Bronchial epithelial cell (primary cell): ENCODE measurements at places on chromosomes 11 and 22.

GRCh38 chr11:57566005-57566904, 1.2 kb downstream of the UBE2L6 start:
- peak; percentile 15 for DNase-seq

DNA sequence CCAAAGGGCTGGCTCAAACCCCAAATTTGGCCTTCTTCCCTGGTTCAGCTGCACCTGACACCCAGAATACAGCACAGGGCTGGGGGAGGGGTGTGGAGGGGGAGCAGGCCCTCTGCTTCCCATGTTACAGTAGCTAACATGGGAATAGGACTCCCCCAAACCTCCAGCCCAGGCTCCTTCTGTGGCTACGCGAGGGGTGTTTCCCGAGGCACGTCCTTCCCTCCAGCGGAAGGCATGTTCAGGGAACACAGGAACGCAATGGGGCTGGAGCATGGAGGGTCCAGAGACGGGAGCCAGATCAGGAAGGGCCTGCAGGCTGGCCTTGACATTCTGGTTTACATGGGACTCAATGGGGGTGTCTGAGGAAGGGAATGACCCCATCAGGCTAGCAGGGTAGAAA, 11.8 kb upstream of the IGLL1 start:
- no peak for DNase-seq

- DNase-seq = no peak
These were observed 6.0 kb downstream of the SCARF2 start for GRCh38 chr22:20431511-20432192.

GRCh38 chr11:7268758-7269157, 17.1 kb downstream of the SYT9 start:
- no peak for DNase-seq

DNA sequence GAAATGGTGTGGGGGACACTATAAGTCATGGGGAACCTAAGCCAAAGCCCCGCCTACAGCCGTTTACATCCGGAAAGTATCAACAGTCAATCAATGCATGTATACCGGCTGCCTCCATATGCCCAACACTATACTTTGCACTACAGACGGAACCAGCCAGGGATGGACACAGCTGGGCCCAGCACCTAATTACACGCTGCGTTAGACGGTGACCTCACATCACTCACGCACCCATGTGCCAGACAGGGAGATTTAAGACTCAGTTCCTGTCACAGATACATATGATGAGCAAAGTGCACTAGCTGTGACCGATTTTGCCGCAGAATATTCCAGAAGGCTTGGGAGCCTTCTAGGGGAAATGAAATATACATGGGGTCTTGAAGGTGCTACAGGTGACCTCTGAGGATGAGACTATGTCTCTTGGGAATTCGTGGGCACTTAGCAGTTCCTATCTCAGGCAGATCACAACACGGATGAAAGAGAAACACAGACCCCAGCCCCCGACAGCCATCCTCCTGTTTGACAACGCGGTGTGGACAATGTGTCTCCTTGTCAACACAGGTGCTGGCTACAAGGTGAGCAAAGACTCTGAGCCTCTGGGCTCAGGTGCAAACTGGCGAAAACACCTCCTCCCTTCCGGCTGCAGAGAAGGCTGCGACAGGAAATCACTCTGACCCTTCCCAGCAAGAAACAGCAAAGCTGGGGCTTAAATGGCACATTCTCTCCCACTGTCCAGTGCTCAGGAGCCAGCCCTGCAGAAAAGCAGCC, 8.0 kb downstream of the AHNAK start:
- no peak for DNase-seq

DNA sequence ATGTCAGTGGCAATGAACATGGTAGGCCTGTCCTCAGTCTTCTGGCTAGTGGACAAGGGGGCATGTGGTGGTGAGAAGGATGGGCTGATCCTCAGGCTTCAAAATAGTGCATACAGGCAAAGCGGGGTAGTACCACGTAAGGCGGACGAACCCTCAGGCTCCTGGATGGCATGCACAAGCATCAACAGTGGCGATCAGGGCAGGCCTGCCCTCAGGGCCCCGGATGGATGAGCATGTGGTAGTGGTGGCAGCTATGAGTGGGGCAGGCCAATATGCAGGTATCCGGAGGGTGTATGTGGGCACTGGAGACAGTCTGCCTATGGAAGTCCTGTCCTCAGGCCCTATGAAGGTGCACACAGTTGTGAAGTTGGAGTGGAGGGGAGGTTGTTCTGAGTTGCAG, 163.8 kb downstream of the GUCY1A2 start:
- no peak for DNase-seq

DNA sequence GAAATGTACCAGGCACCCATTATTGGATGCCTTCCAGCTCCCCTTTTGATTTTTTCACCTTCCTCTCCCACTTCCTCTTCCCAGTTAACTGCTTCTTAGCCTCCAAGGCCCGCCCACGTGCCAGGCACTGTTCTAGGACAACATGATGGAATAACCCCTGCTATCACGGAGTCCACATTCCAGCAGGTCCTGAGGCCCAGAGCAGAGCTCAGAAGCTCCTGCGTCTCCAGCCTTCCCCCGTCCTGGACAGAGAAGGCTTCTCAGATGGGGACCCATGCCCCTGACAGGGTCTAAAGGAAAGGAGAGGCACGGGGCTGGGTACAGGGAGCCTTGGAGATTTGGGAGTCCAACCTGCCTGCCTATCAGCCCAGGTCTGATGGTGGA, 29.1 kb downstream of the TRIM29 start:
- peak; percentile 43 for DNase-seq

GRCh38 chr22:42596863-42597530, 17.7 kb downstream of the POLDIP3 start:
- no peak for DNase-seq

DNA sequence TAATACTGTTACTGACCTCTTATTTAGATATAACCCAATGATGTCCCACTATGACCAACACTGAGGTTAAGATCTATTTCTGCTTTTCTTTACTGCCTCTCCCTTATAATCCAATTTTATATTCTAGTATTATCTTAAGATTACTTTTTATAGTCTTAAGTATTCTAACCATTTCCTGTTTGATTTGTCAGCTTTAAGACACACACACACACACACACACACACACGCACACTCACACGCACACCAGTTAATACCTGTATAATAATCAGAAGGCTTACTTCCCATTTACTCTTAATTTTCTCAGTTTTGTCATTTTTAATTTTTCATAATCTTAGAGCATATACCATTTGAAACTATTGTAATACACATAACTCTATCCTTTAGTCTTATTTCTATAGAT, 226.0 kb upstream of the C11orf87 start:
- peak; percentile 28 for DNase-seq
